ENCODE measurements at places on chromosomes 12 and 14.

- no peak overlapping the region for H3K27ac ChIP-seq
- peaks cover 4% of the 10 kb centered on the region for H3K27me3 ChIP-seq
- no peak for DNase-seq
- H3K36me3 ChIP-seq: no peaks in the 10 kb centered on the region
- H3K4me3 ChIP-seq: no peak overlapping the region
- H3K4me1 ChIP-seq: peaks cover 5% of the 10 kb centered on the region
Observed at GRCh38 chr12:21528953-21529352, 2.9 kb downstream of the SPX start.

GRCh38 chr12:115824936-115825602, 452.4 kb downstream of the MED13L start:
- no peak overlapping the region for H3K4me3 ChIP-seq
- H3K36me3 ChIP-seq: no peaks in the 10 kb centered on the region
- no peaks in the 10 kb centered on the region for H3K4me1 ChIP-seq
- H3K27me3 ChIP-seq: no peaks in the 10 kb centered on the region

GRCh38 chr12:76199808-76200207, 115.3 kb upstream of the NAP1L1 start:
- no peaks in the 10 kb centered on the region for H3K4me1 ChIP-seq
- no peaks in the 10 kb centered on the region for H3K27me3 ChIP-seq
- H3K36me3 ChIP-seq: no peaks in the 10 kb centered on the region
- no peak for DNase-seq

DNA sequence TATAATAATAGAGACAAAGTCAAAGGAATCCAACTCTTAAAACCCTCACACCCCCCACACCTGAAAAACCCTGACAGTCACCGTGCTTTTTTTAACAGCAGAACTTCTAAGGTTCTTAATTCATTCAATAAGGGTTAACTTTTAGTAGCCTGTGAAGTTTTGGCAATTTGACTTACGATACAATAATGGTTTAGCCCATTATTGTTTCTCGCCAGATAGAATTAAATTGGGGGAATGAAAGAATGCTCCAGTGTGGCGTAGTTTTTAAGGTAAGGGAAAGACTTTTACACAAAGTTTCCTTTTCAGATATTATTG, 604 bp upstream of the MAGOHB start:
- peak overlapping the region; percentile 89 for H3K27ac ChIP-seq
- peaks cover 1% of the 10 kb centered on the region for H3K36me3 ChIP-seq
- H3K27me3 ChIP-seq: no peaks in the 10 kb centered on the region
- peaks cover 25% of the 10 kb centered on the region for H3K4me1 ChIP-seq
- peak overlapping the region; percentile 66 for H3K4me3 ChIP-seq
- no peak for DNase-seq

DNA sequence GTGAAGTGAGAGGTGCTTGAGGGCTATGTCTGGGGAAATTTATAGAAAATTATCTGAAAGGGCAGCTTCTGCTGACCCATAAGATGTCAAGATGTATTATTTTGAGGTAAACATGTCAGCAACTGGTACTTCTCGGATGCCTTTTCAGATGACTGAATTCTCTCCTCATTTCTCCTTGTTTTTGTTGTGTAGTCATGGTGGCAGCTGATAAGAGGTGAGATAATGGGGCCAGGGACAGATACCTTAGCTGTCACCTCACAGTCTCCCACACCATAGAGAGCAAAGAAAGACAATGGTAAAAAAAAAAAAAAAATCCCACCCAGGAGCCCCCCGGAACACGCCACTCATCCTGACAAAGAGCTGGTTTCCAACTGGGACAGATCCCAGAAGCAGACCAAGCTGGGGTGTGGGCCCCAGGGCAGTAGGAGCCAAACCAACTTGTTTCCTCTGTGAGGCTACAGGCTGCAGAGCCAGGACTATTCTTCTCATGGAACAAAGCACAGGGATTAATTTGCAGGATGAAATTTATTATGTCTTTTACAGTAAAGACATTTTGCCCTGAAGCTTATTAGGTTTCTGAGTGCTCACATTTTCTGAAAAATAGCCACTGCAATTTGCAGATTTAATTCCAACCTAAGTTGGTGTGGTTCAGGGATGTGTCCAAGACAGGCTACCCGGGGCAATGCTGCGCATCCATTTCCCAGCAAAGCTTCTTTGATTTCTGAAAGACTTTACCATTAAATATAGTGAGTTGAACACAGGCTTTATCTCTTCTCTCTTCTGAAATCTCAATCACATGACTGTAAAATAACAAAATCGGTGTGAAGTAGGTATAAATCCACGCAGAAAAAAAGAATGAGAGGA, 52.2 kb downstream of the NDUFA12 start:
- no peaks in the 10 kb centered on the region for H3K4me1 ChIP-seq
- no peak for DNase-seq
- H3K4me3 ChIP-seq: no peak overlapping the region
- no peaks in the 10 kb centered on the region for H3K36me3 ChIP-seq
- H3K27ac ChIP-seq: no peak overlapping the region
- H3K27me3 ChIP-seq: no peaks in the 10 kb centered on the region

- no peak overlapping the region for H3K27ac ChIP-seq
- no peak for DNase-seq
- no peaks in the 10 kb centered on the region for H3K4me1 ChIP-seq
- no peak overlapping the region for H3K4me3 ChIP-seq
Observed at GRCh38 chr14:33070475-33070874, 131.8 kb downstream of the NPAS3 start.

- no peaks in the 10 kb centered on the region for H3K27me3 ChIP-seq
- H3K36me3 ChIP-seq: no peaks in the 10 kb centered on the region
- no peak overlapping the region for H3K27ac ChIP-seq
Observed at GRCh38 chr14:95493503-95493902, 22.9 kb downstream of the SYNE3 start.

DNA sequence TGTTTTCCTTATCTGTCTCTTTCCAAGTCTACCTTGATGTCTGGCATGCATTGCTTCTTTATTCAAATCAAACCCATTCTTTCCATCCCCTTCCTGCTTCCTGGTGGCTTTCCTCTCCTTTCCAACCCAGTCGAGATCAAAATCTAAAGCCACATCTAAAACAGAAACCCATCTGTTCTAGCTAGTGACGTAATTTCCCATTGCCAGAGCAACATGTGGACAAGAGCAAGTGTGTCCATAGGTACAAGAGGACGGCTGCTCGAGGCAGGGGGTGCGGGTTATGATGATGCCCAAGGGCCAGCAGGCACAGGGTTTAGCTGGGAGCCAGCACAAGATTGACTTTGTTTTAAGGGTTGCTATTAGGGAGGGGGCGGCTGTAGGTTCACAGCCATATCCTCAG, 7.0 kb downstream of the KRT80 start:
- H3K27ac ChIP-seq: no peak overlapping the region
- H3K27me3 ChIP-seq: no peaks in the 10 kb centered on the region

DNA sequence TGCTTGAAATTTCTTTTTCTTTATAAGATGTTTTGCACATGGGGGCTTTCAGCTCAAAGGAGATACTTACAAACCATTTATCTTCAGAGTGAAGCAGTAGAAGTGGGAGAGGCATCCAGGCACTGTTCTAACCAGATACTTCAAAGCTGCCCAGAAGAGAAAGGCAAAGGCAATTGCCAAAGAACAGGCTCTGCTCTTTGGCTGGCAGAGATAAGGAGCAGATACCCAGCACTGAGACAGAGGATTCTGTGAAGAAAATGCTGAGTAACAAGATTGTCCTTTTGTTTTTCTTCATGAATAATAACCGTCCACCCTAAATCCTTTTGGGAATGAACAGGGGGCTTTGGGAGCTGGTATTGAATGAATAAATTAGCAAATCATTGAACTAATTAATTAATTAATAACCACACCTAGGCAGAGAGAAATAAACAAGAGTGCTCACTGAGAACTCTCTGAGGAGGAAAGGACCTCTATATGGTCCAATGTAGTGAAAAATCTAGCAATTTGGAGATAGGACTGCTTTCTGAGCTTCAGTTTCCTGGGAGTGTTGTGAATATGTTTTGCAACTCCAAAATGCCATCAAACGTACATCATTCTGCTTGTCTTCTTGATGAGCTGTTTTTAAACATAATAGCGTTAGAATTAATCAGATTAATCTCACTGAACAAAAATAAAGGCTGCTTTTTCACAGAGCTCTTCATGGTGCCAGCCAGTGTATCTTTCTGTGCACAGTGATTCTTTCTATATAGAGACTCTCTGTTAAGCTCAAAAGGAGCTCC, 192.8 kb upstream of the AMIGO2 start:
- no peaks in the 10 kb centered on the region for H3K27me3 ChIP-seq
- H3K27ac ChIP-seq: no peak overlapping the region
- no peak for DNase-seq
- no peaks in the 10 kb centered on the region for H3K36me3 ChIP-seq
- H3K4me1 ChIP-seq: no peaks in the 10 kb centered on the region
- no peak overlapping the region for H3K4me3 ChIP-seq

DNA sequence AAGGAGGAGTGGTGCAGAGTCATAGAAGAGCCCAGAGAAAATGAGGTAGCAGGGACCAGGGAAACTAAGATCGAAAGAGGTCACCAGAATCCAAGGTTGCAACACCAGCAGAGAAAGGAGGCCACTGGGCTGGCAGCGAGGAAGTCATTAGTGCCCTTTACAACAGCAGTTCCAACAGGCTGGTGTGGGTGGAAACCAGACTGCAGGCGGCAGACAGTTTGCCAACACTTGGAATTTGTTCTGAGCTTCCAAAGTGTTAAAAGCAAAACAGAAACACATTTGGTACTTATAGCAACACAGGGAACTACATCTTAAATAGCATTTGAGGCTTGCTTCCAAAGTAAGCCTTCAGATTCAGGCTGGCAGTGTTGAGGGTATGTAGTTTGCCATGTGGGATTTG, 95.2 kb upstream of the PWP1 start:
- H3K4me1 ChIP-seq: no peaks in the 10 kb centered on the region
- DNase-seq: no peak
- H3K27ac ChIP-seq: no peak overlapping the region
- H3K27me3 ChIP-seq: no peaks in the 10 kb centered on the region

GRCh38 chr14:73422515-73422914, 35.8 kb downstream of the NUMB start:
- H3K4me1 ChIP-seq: no peaks in the 10 kb centered on the region
- no peak overlapping the region for H3K27ac ChIP-seq
- H3K36me3 ChIP-seq: peaks cover 7% of the 10 kb centered on the region
- DNase-seq: no peak
- no peak overlapping the region for H3K4me3 ChIP-seq

- no peak overlapping the region for H3K27ac ChIP-seq
- H3K36me3 ChIP-seq: no peaks in the 10 kb centered on the region
- H3K27me3 ChIP-seq: no peaks in the 10 kb centered on the region
- H3K4me3 ChIP-seq: no peak overlapping the region
- no peak for DNase-seq
Observed at GRCh38 chr12:106452309-106452708, 94.8 kb downstream of the POLR3B start.

DNA sequence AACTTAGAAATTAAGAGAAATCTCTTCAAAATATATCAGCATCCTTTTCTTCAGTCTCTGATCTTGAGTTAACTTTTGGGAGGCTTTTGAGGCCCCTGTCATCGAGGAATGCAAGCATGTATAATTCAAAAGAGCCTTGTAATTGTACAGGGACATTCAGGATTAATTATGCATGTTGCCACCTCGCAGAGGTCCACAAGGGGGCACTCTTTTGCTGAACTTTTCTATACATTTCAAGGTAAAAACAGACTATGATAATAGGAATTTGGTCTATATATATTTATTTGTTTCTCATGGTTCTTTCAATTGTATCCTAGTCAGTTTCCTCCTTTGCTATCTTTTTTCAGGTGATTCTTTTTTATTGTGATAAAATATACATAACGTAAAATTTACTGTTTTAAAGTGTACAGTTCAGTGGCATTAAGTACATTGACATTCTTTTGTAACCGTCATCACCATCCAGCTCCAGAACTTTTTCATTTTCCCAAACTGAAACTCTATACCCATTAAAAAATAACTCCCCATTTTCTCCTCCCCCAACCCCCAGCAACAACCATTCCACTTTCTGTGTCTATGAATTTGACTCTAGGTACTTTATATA, 47.0 kb upstream of the SLC2A13 start:
- no peaks in the 10 kb centered on the region for H3K4me1 ChIP-seq
- no peak overlapping the region for H3K4me3 ChIP-seq
- H3K36me3 ChIP-seq: no peaks in the 10 kb centered on the region
- DNase-seq: no peak
- H3K27me3 ChIP-seq: no peaks in the 10 kb centered on the region
- H3K27ac ChIP-seq: no peak overlapping the region

- DNase-seq: no peak
- no peak overlapping the region for H3K27ac ChIP-seq
- no peaks in the 10 kb centered on the region for H3K36me3 ChIP-seq
- H3K4me1 ChIP-seq: peaks cover 18% of the 10 kb centered on the region
- H3K4me3 ChIP-seq: no peak overlapping the region
- no peaks in the 10 kb centered on the region for H3K27me3 ChIP-seq
Observed at GRCh38 chr14:87994974-87995373, 2.0 kb upstream of the GALC start.

DNA sequence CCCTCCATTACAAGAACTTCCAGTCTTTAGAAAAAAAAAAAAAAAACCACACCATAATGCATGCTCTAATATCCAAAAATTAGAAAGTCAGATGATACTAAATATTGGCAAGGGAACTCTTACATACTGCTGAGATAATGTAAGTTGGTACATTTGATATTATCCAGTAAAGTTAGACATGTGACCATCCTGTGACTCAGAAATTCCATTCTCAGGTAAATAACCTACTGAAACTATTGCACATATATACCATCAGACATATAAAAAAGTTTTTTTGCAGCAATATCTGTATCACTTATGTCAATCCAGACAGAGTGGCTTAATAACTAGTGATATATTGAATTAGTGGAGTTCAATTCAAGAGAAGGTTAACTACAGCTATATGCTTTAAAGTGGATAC, 63.5 kb downstream of the KITLG start:
- no peak overlapping the region for H3K27ac ChIP-seq
- no peaks in the 10 kb centered on the region for H3K36me3 ChIP-seq
- no peak overlapping the region for H3K4me3 ChIP-seq
- no peak for DNase-seq
- H3K4me1 ChIP-seq: peaks cover 9% of the 10 kb centered on the region
- no peaks in the 10 kb centered on the region for H3K27me3 ChIP-seq

DNA sequence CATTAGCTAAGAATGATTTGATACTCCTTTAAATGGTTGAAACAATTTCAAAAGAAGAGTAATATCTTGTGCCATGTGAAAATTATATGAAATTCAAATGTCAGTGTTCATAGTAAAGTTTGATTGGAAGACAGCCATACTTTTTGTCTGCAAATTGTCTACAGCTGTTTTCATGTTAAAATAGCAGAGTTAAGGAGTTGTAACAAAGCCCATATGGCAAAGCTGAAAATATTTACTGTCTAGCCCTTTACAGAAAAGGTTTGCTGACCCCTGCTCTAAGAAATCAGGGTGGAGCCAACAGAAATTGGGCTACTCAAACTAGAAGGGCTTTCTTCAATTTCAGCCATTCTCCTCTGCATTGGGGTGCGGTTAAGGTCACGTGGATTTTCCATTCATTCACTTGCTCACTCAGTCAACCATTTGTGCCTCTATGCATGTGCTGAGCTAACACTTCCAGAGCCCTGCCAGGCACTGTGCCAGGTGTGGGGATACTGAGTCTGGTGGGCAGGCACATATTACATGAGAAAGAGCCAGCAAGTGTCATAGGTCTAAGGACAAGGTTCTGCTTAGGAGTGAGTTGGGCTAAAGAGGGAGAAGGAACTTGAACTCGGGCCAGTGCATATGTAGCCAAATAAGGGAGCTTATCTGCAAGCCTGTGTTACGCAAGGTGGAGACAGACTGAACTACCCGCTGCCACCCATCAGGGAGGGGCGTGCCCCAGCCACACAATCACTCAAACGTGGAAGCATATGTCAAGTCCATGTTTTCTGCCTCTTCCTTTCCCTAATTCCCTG, 139.8 kb upstream of the NOS1 start:
- H3K27ac ChIP-seq: no peak overlapping the region
- H3K4me1 ChIP-seq: no peaks in the 10 kb centered on the region
- no peak for DNase-seq
- no peaks in the 10 kb centered on the region for H3K27me3 ChIP-seq
- H3K36me3 ChIP-seq: no peaks in the 10 kb centered on the region
- no peak overlapping the region for H3K4me3 ChIP-seq

Data from tibial artery (tissue), 4 donors.